ENCODE measurements at places on chromosomes 5 and 9.
A peak's percentile ranks its signal among the peaks of the same experiment; 100 is the strongest.

DNA sequence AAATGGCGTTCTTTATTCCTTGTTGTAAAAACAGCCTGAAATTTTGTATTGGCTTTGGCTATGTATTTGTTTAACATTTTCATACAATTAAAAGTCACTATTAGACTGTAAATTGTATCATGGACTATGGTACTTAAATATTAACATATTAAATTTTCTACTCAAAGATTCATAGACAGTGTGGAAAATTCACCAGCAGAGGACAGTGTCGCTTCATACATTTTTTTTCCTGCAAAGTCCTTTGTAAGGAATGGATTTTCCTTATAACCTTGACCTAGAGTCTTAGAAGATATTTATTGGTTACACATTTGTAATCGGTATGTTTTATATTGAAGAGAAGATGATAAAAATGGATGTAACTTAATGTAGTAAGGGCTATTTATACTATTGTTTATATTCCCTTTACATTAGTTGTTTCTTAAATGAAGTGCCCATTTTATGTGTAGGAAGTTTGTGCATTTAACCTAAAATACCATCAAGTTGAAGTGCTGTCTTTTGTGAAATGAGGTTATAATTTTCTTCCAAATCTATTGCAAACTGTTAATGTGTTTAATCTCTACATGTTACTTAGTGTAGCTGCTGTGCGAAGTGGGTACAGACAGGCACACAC, 150.1 kb downstream of the KDM4C start:
- DNase-seq = peak; percentile 20

DNA sequence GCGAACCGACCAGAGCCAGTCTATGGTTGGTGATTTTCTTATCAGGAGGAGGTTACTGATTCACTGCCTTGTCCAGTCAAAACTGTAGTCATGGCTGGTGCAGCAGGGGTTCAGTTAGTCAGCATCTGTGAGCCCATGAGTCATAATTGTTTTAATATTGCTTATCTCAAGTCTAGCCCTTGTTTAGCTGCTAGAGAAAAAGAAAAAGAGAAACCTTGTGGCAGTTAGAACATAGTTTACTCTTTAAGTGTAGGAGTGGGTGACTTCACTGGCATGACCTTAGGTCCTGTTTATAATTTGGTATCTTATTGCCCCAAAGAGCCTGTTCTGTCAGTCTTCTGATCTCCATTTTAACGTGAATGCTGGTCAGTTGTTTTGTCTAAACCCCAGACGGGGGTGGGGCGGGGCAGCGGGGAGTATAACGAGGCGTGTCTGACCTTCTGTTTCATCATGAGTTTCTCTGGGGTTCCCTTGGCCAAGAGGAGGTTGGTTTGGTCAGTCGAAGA, 76.9 kb upstream of the NFIL3 start:
- DNase-seq = peak; percentile 16

GRCh38 chr9:75850459-75851200, 39.8 kb upstream of the PCSK5 start:
- no peak for DNase-seq

- no peak for DNase-seq
These were observed 3.1 kb upstream of the HRH2 start for GRCh38 chr5:175654807-175655206.

DNA sequence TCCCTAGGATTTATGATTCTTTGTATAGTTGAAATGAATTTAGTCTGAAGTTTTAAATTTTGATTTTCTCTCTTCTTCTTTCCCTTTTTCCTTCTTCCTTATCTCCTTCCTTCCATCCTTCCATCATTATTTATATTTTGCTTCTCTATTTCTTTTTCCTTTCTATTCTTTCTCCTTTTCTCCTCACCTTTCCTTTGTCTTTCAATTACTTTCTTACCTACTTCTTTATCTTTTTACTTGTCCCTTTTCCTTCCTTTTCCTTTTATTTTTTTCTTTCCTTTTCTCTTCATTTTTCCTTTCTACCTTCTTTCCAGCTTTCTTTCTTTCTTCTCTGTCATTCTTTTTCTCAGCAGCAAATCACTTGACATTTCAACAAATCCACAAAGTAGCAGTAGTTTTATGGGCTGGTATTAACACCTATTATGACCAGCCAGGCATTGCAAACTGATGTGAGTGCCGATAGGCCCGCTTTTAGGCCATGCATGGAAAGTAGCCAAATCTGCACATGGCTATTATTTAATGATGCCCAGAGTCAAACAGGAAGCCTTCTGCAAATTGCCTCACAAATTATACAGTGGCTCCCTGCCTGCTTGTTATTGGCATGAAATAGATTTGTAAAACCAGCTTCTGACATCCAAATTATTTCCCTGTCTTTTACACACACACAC, 37.1 kb upstream of the NR3C1 start:
- no peak for DNase-seq

- DNase-seq = no peak
These were observed 160.6 kb downstream of the GADD45G start for GRCh38 chr9:89765211-89765946.

- DNase-seq = no peak
These were observed 52.2 kb upstream of the CKMT2 start for GRCh38 chr5:81180780-81181460.

DNA sequence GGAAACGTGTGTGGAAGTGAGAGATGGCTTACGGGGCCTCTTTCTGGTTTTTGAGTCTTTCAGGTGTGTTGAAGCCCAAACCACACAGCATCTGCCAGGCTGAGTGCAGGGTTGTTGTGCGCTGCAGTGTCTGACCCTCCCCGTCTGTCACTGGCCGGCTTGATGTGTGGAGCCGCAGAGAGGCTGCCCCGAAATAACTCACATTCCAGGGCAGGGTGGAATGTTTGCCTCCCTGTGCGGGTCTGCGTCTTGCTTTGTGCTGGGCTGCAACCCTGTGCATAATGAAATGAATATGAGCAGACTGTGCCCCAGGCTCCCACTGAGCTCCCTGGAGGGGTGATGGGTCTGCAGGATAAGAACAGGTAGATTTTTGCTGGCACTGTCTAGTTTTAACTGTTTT, 9.9 kb upstream of the PLEKHG4B start:
- DNase-seq = no peak

GRCh38 chr5:65961633-65962032, 35.3 kb downstream of the ERBIN start:
- DNase-seq = peak; percentile 12

- no peak for DNase-seq
These were observed 1.1 kb downstream of the SPEF2 start for GRCh38 chr5:35618781-35619180.

DNA sequence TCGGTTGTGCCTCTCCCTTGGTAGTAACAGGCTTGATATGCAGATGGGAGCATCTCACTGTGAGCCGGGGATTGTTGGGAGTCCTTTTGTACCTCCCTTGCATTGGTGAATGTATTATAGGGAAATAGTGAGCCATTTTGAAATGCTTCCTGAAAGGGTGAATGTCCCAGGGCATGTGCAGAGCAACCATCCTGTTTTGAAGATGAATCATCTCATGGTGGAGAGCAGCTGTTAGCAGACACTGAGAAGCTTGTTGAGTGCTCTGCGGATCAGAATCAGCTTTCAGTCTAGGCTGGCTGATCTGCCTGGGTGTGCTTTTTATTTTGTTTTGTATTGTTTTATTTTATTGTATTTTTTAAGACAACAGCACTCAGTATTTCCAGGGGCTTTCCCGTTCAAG, 29.7 kb downstream of the SLC36A1 start:
- no peak for DNase-seq

GRCh38 chr5:149611326-149611725, 30.0 kb downstream of the ARHGEF37 start:
- no peak for DNase-seq

All from fibroblast of the conjunctiva (primary cell).